ENCODE measurements at places on chromosomes 1 and 21.

- no peak for DNase-seq
These were observed 542.6 kb downstream of the ADGRL2 start for GRCh38 chr1:82343381-82343780.

DNA sequence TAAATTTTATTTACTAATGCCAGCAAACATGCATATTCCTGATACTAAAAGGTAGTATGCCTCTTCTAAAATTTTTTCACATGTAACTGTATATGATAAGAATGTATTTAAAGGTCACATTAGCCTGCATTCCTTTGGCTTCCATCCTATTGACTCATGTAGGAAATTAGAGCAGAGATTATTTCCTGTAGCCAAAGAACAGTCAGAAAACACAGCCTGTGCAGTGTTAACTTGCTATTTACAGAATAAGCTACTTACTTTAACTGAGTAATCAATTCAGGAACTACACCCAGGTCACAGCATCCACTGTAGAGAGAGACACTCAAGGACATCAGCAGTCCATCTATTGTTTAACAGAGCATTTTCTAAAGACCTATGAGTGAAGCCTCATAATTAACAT lies 154.5 kb upstream of the ADGRL4 start:
- DNase-seq = no peak

GRCh38 chr1:23908453-23909341 lies 4.5 kb downstream of the CNR2 start:
- DNase-seq = no peak

DNA sequence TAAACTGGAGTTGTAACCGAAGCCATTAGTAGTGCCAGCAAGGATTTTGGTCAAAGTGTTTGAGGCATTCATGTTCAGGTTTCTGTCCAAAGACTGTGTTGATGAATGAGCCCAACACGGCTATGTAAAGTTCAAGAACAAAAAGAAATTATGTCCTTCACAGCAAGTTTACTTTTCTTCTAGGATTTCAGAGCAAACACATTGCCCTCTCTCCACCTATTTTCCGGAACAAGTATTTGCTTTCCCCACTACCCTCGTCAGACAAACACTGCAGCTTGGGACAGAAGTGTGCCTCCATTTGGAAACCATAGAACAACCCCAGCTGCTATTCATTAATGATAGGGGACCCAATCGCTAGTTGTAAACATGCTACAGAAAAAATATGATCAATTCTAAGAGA lies 151.4 kb upstream of the C1orf105 start:
- no peak for DNase-seq

GRCh38 chr1:53462193-53462592 lies 3.0 kb downstream of the DMRTB1 start:
- no peak for DNase-seq

- DNase-seq = no peak
These were observed 259.8 kb upstream of the CAMK1G start for GRCh38 chr1:209323743-209324142.

DNA sequence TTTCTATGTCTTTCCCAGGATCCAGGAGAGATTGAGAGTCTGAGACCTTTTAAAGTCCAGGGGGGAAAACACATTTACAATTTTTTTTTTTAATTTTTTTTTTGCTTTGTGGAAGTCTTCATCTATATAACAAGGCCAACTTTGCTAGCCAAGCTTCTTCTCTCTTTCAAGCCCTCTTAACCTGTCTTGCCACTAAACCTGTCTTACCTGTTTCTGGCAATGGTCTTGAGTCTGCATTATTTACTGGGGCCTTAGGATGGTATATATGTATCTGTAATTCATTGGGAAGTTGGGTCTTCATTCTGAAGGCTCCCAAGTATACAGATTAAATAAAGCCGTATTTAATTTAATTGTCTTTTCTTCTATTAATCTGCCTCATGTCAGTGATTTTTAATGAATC lies 750.9 kb upstream of the B3GALT2 start:
- no peak for DNase-seq

DNA sequence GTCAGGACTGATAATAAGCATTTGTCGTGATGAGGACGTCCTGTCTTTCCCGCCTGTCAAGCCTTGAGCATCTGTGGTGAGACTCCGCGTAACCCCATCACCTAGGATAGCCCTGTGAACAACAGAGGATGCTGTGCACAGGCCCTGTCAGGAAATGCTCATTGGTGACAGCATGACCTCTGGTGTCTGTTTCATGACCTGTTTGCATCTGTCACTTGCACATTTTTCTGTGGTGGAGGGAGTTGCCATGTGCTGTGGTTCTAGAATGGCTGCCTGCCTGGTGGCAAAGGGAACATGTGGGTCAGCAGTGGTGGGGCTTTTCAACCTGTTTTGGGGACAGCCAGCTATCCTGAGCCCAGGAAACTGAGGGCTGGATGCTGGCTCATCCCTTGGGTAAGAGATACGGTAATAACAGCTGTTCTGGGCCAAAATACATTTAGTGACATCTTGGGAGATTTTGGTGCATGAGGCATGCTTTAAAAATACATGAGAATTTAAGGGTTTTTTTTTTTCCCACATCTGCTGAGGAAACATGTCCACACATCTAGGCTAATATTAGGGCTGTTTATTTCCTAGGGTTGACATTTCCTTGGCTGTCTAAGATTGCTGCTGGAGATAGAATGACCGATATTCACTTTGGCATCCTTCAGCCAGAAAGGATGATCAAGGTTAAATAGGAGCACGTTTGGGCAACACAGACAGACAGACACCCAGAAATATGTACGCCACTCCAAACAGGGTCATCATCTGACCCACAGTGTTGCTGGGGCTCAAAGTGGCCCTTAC lies 52.9 kb downstream of the KCNC4 start:
- no peak for DNase-seq

DNA sequence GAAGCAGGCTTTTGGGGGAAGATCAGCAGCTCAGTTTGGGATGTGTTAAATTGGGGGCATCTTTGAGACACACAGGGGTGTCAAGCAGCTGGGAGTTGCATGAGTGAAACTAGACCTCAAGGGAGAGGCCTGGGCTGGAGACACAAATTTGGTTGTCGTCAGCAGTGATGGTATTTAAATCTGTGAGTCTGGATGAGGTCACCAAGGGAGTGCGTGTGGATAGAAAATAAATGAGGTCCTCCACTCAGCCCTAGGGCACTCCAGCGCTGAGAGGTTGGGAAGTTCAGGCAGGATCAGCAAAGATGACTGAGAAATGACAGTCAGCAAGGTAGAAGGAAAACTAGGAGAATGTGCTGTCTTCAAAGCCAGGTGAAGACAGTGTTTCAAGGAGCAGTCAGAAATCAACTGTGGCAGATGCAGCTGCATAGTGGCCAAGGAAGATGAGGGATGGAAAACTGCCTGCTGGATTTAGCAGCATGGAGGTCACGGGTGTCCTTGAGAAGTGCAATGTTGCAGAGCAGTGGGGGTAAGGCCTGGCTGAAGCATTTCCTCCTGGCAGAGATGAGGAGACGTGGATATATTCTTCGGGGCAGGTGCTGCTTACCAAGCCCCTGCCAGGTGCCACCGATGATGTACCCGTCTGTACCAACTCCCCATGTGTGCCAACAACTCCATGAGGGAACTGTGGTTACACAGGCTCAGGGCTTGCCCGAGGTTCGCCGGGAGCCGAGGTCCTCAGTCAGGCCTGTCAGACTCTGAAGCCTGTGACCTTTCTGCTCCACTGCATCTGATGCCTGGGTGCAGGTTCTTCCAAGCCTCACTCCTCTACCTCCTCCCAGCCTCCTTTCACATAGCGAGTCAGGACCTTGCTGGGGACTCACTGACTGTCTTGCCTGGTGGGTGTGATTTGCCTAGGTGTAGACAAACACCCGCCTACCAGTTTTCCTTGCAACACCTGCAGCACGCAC lies 11.3 kb downstream of the MAP7D1 start:
- DNase-seq = no peak

- DNase-seq = no peak
These were observed 46.2 kb downstream of the CDC7 start for GRCh38 chr1:91546876-91547275.

DNA sequence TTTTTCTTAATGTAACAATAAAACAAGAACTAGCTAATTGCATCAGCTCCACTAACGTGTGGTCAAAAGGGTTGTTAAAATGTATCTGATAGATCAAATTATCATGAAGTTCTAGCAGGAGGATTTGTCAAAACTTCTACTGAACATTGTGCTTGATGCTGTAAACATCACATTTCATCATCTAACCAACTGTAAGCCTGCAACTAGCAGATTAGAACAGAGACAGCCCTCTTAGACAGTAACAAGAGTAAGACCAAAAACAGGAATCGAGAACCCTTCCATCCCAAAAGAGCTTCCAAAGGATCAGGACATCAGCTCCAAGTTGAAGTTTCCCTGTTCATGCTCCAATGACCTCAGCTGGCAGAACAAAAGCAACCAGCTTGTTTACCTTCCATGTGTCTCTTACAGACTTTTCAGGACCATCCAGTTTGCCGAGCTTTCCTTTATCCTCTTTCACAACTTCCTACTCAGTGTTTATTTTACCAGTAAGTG lies 44.6 kb downstream of the NIBAN1 start:
- DNase-seq = no peak

- DNase-seq = no peak
These were observed 174.7 kb upstream of the PKN2 start for GRCh38 chr1:88509379-88509778.

GRCh38 chr1:225881081-225881958 lies 860 bp downstream of the TMEM63A start:
- no peak for DNase-seq

- DNase-seq = peak; percentile 50
These were observed 21.2 kb upstream of the PRKACB start for GRCh38 chr1:84122780-84123382.

GRCh38 chr1:48016515-48016914 lies 19.3 kb upstream of the TRABD2B start:
- no peak for DNase-seq

GRCh38 chr1:179785031-179785431 lies 41.9 kb downstream of the FAM163A start:
- DNase-seq = no peak

GRCh38 chr1:229857585-229857984 lies 209.5 kb upstream of the GALNT2 start:
- no peak for DNase-seq

GRCh38 chr1:203673550-203674411 lies 47.1 kb downstream of the ATP2B4 start:
- DNase-seq = peak; percentile 24

DNA sequence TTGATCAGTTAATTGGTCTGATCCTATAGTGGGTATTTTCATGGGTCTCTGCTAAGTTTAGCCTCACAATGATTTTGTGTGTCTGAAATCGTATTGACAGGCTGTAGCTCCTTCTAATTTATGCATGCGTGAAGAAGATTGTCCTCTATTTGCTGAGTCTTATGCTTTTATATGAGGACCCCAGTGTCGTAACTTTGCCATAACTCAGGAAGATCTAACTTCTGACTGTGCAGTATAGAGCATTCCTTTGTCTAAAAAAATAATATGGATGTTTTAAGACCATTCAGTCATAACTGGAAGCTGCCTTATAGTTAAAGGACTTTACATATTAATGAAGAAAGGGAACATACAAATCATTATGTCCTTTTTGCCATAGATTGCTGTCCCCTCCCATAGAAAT lies 73.3 kb downstream of the CAMTA1 start:
- no peak for DNase-seq

- no peak for DNase-seq
These were observed 41.7 kb upstream of the DNAJC6 start for GRCh38 chr1:65267683-65268082.

DNA sequence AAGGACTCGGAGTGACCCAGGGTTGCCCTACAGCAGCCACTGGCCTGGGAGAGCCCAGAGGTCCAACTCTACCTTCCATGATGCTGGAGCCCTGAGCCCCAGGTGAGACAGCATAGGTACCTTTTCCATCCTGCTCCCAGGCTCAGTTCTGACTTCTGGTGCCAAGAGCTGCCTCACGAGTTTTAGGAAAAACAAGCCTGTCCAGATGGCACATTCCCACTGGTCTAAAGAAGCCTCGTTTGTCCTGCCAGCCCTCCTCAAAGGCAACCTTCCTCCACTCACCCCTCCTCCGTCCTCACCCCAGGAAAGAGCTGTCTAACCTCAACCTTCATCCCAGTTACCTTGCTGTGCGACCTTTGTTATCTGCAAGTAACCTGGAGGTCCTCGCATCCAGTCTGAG lies 53.5 kb upstream of the PRELP start:
- no peak for DNase-seq

- DNase-seq = no peak
These were observed 2.7 kb downstream of the IFFO2 start for GRCh38 chr1:18953731-18954231.

- DNase-seq = no peak
These were observed 288.3 kb upstream of the ADGRL2 start for GRCh38 chr1:81512252-81513003.

GRCh38 chr1:182331387-182331786 lies 60.2 kb downstream of the GLUL start:
- no peak for DNase-seq

GRCh38 chr1:64861611-64862010 lies 104.7 kb downstream of the JAK1 start:
- no peak for DNase-seq

DNA sequence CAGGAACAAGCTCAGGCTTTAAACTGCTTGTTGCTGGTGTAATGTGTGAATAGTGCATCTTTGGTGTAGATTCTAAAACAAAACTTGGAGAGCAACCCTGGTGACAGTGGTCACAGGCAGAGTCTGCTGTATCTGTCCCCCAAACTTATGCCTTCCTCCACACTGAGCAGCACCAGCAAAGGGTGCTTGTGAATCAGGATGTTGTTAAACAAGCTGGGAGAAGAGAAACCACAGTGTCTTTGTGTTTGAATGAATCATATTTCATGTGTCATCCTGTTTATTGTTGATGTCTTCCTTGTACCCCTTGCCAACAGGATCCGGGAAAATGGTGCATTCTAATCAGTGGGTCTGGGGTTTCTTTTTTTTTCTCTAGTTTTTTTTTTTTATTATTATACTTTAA lies 91.9 kb upstream of the COG2 start:
- DNase-seq = no peak

- no peak for DNase-seq
These were observed 166.8 kb upstream of the IVNS1ABP start for GRCh38 chr1:185483664-185484450.

GRCh38 chr1:173365341-173365740 lies 111.8 kb upstream of the PRDX6 start:
- no peak for DNase-seq

- no peak for DNase-seq
These were observed 41.9 kb downstream of the ACP6 start for GRCh38 chr1:147628441-147628840.

DNA sequence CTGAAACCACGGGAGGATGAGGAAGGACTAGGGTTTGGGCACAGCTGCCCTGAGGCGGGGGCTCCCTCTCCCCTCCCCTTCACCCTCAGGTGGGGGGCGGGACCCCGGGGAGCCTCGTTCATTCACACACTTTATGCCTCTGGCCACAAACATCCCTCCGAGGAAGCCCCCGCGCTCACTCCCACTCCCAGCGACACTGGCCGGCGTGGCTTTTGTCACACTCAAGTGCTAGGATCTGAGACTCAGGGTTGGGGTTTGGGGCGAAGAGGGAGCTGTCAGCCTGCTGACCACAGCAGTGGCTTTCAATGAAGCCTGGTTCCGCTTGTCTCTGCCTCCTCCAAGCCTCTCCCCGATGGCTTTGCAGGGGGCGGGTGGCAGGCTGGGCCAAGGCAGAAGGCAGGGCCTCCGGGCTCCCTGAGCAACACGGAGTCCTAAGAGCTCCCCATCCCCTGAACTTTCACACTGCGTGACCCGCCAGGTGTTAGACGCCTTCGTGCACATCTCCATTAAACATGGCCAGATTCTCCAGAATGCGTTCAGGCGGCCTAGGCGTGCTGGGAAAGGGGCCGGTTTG lies 178.1 kb downstream of the NPHP4 start:
- DNase-seq = no peak
